ENCODE measurements at places on chromosomes 2 and 18. TPM values are rescaled to one million over a fixed set of nuclear protein-coding genes. Genes with fewer than 3 reads are reported as not detected.

Gene ORMDL1
- total RNA-seq = 67.7 TPM

Gene MAL
- total RNA-seq = 0.29 TPM

Gene CD207
- not detected for total RNA-seq

Gene BAZ2B
- 36.1 TPM for total RNA-seq

Gene SERPINB5
- not detected for total RNA-seq

Gene RHBDD1
- total RNA-seq = 4.3 TPM

Gene CCT4
- total RNA-seq = 360 TPM

Gene CXCR2
- not detected for total RNA-seq

Gene SIX3
- 0.24 TPM for total RNA-seq

Gene EVX2
- not detected for total RNA-seq

Gene PFN4
- total RNA-seq = 4.7 TPM

Gene ANKAR
- total RNA-seq = 0.74 TPM

Gene SLC5A7
- not detected for total RNA-seq

Gene FHOD3
- 17.8 TPM for total RNA-seq

Gene CROCC2
- total RNA-seq = not detected

Gene C18orf54
- total RNA-seq = 7.7 TPM

Gene GALR1
- total RNA-seq = not detected

Gene REL
- 2.7 TPM for total RNA-seq

Gene ABCB11
- not detected for total RNA-seq

Gene DHX57
- total RNA-seq = 19.3 TPM

Gene IL1RL1
- total RNA-seq = not detected

Gene GPR148
- not detected for total RNA-seq

Gene TBR1
- not detected for total RNA-seq

Gene INHA
- total RNA-seq = 0.36 TPM

Gene SFT2D3
- total RNA-seq = 6.0 TPM

Gene FBXO36
- total RNA-seq = 6.2 TPM

Gene LRRTM1
- total RNA-seq = not detected

Gene GPR39
- 8.1 TPM for total RNA-seq

Gene DSG4
- total RNA-seq = not detected

Gene RUFY4
- not detected for total RNA-seq

Gene SLC4A5
- total RNA-seq = not detected

Gene LMAN2L
- 33.9 TPM for total RNA-seq

Gene CYS1
- total RNA-seq = 2.1 TPM

Gene SCN7A
- not detected for total RNA-seq

Gene NLRC4
- total RNA-seq = not detected

Gene ANKRD39
- total RNA-seq = 24.4 TPM

Gene HOXD11
- total RNA-seq = 14.0 TPM

Gene EFR3B
- total RNA-seq = 4.3 TPM

Gene RPE
- 174 TPM for total RNA-seq

Gene TIA1
- total RNA-seq = 67.4 TPM

Gene ZNF24
- 27.0 TPM for total RNA-seq

Gene STPG4
- not detected for total RNA-seq

Gene IL36B
- not detected for total RNA-seq

Gene NCL
- 238 TPM for total RNA-seq

Gene KCNG2
- total RNA-seq = not detected

Gene GREB1
- total RNA-seq = 11.3 TPM

Gene PPP1R7
- 74.7 TPM for total RNA-seq

Gene OTX1
- total RNA-seq = not detected

Gene ING5
- 21.0 TPM for total RNA-seq

Gene C2orf66
- not detected for total RNA-seq

Gene CAPN13
- not detected for total RNA-seq

Gene BOLL
- total RNA-seq = not detected

Gene RGPD3
- total RNA-seq = 0.06 TPM

Gene NDC80
- 56.7 TPM for total RNA-seq

Gene LINC00305
- total RNA-seq = not detected

Gene CFAP65
- 0.11 TPM for total RNA-seq

Gene GALNT3
- 9.3 TPM for total RNA-seq

Gene HOXD12
- total RNA-seq = not detected

Gene GPR75
- 2.8 TPM for total RNA-seq
